ENCODE measurements at places on chromosomes 16 and 17. TPM values are rescaled to one million over a fixed set of nuclear protein-coding genes. Genes with fewer than 3 reads are reported as not detected.

DNA sequence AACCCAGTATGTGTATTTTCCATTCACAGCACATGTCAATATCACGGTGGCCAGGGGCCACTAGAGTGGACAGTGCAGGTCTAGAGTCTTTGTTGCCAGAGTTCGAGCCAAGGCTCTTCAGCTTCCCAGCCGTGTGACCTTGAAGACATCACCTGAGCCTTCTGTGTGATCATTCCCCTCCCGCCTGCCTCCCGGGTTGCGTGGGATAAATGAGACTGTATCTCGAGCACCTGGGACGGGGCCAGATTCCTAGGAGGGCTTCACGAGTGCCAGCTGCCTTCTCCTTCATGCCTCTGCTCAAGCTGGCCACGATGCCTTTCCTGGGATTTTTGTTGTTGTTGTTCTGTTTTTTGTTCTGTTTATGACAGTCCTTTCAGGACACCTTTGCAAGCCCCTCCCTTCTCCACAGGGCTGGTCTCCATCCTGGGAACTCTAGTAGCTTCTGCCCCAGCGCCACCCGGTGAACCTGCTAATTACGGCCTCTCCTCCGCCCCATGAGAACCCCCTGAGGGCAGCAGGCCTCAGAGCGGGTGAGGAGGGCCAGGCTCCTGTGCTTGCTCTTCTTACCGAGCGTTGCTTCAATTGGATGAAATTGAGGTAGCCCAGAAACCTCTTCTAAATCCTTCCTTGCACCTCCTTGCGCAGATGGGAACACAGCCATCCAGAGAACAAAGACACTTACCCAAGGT, 3.9 kb downstream of the SPNS2 start:
- H3K27ac ChIP-seq: no peak overlapping the region
- H3K4me1 ChIP-seq: no peaks in the 10 kb centered on the region
- H3K27me3 ChIP-seq: no peaks in the 10 kb centered on the region

GRCh38 chr16:83520596-83520995, 287.2 kb upstream of the HSBP1 start:
- no peaks in the 10 kb centered on the region for H3K36me3 ChIP-seq
- DNase-seq: no peak
- H3K27ac ChIP-seq: no peak overlapping the region
- H3K4me3 ChIP-seq: no peak overlapping the region
- H3K27me3 ChIP-seq: no peaks in the 10 kb centered on the region

DNA sequence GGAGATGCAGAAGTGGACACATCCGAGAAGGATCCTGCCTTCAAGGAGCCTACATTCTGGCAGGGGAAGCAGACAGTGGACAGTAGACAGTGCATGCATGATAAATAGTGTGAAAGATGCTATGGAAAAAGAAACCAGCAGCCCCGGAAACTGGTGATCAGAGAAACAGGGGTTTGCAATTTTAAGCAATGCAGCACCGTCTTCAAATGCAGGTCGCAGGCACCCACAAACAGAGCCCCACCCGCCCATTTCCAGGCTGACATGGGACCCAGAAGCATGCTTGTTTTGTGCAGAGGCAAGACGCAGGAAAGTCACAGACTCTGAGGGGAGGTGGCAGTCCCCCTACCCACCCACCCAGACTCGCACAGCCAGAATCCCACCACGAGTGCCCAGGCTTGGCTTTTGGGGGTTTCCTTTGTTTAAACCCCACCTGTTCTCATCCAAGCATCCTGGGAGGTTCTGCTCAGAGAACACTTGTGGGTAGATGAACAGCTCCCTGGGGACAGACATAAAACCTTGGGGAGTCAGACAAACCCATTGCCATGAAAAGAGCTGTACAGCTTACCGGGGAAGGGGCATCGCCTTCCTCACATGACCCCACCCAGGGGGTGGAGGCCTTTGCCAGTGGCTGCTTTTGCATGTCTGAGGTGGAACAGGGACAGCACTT, 114.3 kb downstream of the MGAT5B start:
- H3K27ac ChIP-seq: no peak overlapping the region
- no peaks in the 10 kb centered on the region for H3K4me1 ChIP-seq
- no peaks in the 10 kb centered on the region for H3K27me3 ChIP-seq
- H3K36me3 ChIP-seq: no peaks in the 10 kb centered on the region
- H3K4me3 ChIP-seq: no peak overlapping the region

- no peak overlapping the region for H3K27ac ChIP-seq
- H3K27me3 ChIP-seq: no peaks in the 10 kb centered on the region
- H3K4me1 ChIP-seq: no peaks in the 10 kb centered on the region
- H3K36me3 ChIP-seq: peaks cover 42% of the 10 kb centered on the region
- H3K4me3 ChIP-seq: no peak overlapping the region
Observed at GRCh38 chr17:7676533-7676932, 10.8 kb downstream of the TP53 start.

The ARHGAP44 gene
- 7.8 TPM for total RNA-seq

The GLP2R gene
- total RNA-seq: 1.7 TPM

The PNPO gene
- total RNA-seq: 35.4 TPM

The KCNJ16 gene
- not detected for total RNA-seq

The OR4D2 gene
- not detected for total RNA-seq

All from right atrium auricular region (tissue), 2 donors.